ENCODE measurements at places on chromosomes 3 and 15.

DNA sequence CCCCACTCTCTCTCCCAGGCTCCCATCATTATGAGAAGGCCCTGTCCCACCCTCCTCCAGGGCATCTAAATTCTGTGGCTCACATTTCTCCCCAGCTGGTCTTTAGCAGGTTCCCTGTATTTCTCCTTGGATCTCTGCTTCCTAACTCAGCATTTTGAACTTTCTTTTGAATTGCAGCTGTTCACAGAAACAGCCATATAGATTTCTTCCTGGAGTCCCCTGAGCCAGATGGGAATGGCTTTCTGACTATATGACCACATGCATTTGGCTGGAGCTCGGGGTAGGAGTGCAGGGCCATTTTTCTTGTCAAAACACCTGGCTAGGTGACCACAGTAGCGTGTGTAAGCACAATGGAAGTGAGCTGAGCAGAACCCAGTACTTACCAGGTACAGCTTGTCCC is 22.0 kb downstream of the RBP2 start:
- no peak for DNase-seq

DNA sequence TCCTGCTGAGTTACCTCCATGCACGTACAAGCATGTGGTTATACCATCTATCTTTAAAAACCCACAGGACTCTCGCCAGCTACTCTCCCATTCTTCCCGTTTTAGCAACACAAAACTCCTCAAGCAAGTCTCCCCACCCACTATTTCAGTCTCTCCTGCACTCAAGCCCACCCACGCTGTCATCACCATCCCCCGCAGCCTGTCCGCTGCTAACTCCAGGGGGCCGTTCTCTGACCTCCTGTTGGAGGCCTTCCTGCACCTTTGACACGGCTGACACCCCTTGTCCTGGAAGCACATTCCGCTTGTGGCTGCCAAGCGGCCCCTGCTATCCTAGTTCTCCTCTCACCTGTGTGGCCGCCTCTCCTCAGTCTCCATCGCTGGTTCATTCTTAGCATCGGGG is 7.5 kb upstream of the PCSK6 start:
- no peak for DNase-seq

- no peak for DNase-seq
Observed at GRCh38 chr15:49441816-49442215, 18.8 kb downstream of the FGF7 start.

DNA sequence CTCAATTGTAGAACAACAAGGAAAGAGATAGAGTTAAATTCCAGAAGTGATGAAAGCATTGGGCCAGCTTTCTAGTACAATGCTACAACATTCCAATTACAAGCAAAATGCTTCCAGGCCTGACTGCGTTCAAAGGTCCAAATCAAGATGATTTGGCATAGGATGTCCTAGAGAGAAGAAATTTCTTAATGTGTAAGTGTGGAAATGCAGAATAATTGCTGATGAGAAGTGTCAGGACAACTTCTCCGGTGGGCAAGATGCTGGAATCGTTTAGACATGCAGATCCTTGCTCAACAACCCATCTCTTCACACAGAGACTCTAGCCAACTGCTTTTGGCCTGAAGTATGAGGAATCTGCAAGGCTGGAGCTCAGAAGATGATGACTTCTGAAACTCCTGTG is 71.1 kb upstream of the PDZRN3 start:
- DNase-seq, result no peak

DNA sequence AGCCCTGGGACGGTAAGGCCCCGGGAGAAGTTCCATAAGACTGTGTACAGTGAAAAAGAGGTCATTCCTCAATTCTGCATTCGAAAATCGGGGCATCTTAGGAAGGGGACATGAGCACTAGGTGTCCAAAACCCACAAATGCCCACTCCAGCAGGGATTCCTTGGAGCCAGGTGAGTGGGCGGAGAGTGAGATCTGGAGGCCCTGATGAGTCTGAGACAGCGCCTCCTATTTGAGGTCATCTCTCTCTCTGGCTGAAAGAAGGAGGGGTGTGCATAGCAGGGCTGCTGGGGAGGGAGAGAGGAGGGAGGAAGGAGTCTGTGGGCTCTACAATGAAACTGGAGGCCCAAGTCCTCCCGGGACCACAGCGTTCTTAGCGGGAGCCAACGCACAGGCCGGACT is 38.1 kb upstream of the LACTB start:
- DNase-seq, result no peak

GRCh38 chr15:90187257-90187868 is 13.8 kb upstream of the SEMA4B start:
- no peak for DNase-seq

GRCh38 chr15:89167267-89168176 is 53.9 kb downstream of the RLBP1 start:
- peak; percentile 68 for DNase-seq

DNA sequence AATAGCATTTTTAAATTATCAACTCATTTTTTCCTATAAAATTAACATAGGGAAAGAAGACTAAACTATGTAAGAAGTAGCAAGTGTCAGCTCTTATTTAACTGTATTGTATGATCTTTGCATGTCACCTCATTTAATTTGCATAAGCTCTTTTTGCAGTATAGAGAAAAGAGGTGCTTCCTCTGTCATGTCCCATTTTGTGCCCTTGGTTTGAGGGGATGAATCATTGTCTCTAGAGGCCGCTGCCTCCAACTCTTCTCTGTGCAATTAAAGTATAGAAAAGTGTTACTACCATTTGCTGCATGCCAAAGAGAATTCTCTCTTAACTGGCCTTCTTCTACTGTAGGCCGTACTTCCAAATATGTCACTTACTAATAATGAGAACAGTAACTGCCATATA is 93.4 kb downstream of the LRRC28 start:
- no peak for DNase-seq

DNA sequence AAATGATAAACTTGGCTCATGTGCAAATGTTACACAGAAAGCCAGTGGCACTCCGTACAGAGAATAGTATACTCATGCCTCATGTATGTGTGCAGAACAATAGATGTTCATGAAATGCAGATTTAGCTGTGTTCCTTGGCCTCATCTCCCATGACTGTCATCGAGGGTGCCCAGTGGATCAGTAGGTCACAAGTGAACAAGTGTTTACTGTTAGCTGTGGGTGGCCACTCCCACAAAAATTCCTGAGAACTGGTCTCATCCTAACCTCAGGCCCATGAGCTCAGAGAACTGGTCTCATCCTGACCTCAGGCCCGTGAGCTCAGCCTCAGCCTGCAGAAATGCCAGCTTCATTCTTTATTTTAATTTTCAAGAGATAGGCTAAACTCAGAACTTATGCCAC is 124.1 kb downstream of the GADL1 start:
- DNase-seq, result no peak

- no peak for DNase-seq
Observed at GRCh38 chr3:115790759-115791158, 167.4 kb downstream of the GAP43 start.

- no peak for DNase-seq
Observed at GRCh38 chr15:31214864-31215489, 111.7 kb upstream of the KLF13 start.

DNA sequence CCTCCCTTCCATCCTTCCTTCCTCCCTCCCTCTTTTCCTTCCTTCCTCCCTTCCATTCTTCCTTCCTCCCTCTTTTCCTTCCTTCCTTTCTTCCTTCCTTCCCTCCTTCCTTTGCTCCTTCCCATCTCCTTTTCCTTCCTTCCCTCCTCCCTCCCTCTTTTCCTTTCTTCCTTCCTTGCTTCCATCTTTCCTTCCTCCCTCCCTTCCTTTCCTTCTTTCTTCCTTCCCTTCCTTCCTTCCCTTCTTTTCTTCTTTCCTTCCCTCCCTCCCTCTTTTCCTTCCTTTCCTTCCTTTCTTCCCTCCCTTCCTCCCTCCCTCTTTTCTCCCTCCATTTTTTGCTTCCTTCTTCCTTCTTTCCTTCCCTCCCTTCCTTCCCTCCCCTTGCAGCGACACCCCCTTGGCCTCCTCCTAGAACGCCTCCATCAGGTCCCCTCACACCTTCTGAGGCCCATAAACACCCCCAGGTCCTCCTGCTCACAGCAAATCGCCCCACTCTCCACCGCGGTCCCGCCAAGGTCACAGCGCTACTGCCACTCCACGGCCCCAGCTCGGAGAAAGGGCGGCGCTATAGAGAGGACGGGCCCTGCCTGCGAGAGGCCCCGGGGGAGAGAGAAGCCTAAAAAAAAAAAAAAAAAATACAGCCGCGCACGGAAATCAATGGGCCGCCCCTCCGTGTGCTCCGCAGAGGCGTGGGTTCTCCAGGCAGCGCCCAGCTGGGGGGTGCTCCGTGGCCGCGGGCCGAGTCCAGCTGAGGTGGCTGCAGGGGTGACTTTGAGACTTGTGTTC is 328.2 kb downstream of the OCA2 start:
- DNase-seq, result no peak

DNA sequence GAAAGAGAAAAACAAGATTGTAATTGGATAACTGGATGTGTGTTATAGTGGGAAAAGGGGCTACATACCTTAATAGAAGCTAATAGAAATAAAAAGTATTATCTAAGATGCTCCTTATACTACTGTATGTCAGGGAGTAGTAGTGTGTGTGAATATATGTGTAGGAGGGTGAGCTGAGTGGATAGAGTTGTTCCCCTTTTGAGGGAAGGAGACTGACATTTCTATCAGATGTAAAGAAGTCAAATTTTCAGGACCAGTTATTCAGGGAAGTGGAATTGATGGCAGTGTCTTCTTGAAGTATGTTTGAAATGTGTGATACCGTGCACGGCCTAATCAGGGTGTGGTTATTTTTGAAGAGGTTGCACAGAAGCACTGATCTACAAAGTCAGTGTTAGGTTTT is 49.1 kb downstream of the PCOLCE2 start:
- no peak for DNase-seq

DNA sequence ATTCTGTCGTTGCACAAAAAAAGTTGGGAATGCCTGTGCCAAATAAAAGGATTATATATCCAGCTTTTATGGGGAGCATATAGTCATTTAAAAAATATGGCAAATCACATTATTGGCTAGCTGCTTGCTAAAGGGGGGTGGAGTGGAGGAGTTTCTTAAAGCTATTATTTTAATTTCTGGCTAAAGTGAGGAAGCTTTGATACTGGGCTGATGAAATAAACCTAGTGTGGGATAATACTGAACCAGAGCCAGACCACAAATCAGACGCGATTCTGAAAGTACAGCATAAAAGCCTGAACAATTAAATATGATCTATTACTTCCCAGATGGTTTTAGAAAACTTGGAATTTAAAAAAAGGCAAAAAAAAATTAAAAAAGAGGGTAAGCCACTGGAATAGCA is 14.4 kb downstream of the POLR2M start:
- no peak for DNase-seq

DNA sequence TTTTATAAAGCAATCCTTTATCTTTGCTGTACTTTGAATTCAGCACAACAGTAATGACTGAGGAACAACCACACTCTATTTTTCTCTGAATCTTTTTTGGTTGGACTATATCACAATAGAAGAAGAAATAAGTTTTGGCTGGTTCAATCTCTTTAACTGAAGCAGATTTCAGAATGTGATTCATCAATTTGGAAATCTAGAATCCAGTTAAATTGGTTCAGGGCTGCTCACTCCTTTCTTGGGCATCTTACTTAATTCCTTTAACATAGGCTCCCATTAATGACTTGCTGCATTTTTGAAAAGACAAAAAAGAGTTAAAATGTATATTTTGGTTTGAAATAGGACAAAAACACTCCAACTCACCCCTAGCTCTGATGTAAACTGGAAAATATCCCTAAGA is 688.3 kb upstream of the NECTIN3 start:
- no peak for DNase-seq

- DNase-seq, result no peak
Observed at GRCh38 chr15:85527895-85528294, 147.5 kb downstream of the AKAP13 start.

DNA sequence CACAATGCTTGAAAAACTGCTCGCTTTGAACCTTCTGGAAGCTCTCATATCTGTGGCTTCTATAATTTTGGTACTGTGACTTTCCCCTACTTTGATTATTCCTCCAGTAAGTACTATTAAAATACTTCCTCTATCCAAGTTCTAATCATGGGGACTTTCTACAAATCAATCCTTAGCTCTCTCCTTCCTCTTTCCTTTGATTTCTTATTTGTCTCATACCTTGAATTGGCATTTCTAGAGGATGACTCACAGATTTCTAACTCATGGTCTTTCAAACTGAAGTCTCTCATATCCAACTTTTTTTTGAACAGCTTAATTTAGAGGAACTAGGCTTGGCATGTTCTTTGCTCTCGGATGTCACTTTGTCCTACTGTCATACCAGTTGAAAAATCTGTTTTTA is 241.8 kb downstream of the TBC1D5 start:
- DNase-seq, result no peak

DNA sequence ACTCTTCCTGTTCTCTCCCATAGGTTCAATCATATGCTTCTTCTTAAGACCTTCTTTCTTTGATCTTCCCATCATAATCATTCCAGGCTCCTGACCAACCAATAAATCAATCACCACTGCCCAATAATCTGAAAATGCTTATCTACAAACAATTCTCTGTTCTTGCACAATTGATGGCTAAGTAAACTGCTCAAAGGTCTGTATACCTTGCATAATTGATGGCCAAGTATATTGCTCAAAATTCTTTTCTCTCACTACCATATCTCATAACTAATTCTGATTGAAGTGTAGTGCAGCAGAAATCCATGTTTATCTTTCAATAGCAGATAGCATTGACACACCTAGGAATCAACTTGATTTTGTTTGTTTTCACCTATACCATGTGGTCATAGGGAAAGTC is 83.4 kb upstream of the EPHA6 start:
- DNase-seq, result no peak

DNA sequence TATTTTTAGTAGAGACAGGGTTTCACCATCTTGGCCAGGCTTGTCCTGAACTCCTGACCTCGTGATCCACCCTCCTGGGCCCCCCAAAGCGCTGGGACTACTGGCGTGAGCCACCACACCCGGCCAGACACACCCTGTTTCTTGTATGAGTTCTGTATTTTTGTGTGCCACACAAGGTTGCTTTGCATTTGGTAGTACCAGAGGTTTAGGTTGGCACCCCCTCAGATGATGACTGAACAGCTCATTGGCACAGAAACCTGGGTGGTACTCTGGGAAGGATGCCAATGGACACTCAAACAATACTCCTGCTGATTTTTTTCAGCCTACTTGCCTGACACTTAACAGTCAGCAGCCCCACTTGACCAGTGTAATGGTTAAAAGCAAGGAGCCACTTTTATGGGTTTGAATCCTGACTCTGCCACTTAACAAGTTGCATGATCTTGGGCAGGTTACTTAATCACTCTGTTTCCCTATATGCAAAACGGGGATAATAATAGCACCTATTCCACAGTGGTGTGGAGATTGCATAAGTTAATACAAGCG is 39.2 kb upstream of the BCL2A1 start:
- no peak for DNase-seq

- DNase-seq, result no peak
Observed at GRCh38 chr3:163508206-163508605, 1570.1 kb downstream of the SI start.
